ENCODE measurements at places on chromosomes 13 and 19. TPM values are rescaled to one million over a fixed set of nuclear protein-coding genes. Genes with fewer than 3 reads are reported as not detected.

The ZNF765 gene
- 5.9 TPM for total RNA-seq

The ZNF667 gene
- 4.0 TPM for total RNA-seq

The ZNF491 gene
- total RNA-seq, result 1.6 TPM

The TLE6 gene
- 1.9 TPM for total RNA-seq

The NKPD1 gene
- 0.05 TPM for total RNA-seq

- no peak for DNase-seq
Observed at GRCh38 chr13:67549331-67549730, 319.2 kb upstream of the PCDH9 start.

DNA sequence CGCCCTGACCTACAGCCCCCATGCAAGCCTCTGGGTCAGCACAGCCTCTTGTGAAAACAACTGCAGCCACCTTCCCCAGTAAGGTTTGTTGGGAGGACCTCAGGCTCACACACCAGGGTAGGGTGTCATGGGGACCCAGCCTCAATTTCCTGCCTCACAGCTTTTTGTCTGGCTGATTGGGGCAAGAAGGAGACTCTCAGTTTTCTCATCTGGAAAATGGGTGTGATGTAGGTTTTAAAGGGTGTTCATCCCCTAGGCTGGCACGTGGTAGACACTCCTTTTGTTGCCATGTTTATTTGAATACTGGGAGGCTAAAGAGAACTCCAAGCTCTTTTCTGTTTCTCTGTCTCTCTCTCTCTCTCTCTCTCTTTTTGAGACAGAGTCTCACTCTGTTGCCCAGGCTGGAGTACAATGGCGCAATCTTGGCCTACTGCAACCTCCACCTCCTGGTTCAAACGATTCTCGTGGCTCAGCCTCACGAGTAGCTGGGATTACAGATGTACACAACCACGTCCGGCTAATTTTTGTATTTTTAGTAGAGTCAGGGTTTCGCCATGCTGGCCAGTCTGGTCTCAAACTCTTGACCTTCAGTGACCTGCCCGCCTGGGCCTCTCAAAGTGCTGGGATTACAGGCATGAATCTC lies 18.2 kb upstream of the PLAUR start:
- DNase-seq, result no peak

- DNase-seq, result no peak
Observed at GRCh38 chr13:77595166-77595810, 59.8 kb downstream of the SCEL start.

DNA sequence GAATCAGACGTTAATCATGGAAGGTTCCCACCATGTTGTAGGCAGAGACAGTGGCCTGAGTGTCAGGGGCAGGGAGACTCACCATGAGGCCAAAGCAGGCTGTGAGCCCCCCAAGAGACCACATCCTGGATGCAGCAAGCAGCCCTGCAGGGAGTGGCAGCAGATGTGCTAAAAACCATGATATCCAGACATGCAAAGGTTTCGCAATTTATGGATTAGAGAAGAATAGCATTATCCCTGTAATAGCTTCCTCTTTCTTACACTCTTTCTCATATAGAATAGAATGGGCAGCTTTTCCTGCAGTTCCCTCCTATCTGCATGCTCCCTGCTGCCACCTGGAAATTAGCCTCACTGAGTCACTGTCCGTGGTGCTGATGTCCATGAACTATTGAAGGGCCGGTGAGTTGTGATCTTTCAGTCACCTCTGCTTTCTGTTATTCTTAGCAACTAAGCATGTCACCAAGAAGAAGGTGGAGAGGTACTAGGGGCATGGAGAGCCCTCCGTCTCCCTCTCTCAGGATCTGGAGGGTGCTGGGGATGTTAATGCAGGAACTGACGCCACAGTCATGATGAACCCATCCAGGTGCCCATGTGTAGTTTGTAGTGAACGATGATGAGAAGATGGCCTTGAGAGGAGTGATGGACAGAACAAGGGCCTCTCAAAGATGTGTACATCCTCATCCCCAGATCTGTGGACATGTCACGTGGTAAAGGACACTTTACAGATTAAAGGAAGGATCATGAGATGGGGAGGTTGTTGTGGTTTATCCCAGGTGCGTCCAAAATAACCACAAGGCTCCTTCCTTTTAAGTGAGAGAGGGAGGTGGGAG lies 9.9 kb downstream of the CEACAM4 start:
- no peak for DNase-seq

Measured in left cardiac atrium (tissue), 4 donors.